ENCODE measurements at places on chromosomes 6 and 20.

GRCh38 chr20:2141600-2142575 lies 40.3 kb downstream of the STK35 start:
- DNase-seq = no peak

- DNase-seq = no peak
Observed at GRCh38 chr20:11564491-11564890, 353.2 kb upstream of the BTBD3 start.

DNA sequence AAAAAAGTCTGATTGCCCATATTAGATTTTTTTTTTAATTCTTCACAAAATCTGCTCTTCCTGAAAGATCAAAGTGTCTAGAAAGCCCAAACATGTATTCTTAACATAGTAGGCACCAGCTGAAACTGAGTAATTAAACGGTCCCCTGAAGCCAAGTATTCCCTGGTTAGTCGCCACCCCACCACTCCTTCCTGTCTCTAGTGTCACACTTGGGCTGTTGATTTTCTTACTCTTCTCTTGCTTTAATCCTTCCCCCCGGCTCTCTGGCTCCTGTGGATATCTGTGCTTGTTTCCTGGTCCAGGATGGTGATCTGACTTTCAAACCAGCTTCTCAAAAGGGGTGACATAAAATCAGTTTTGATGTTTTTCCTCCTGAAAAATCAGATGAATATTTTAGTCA lies 162.9 kb downstream of the QKI start:
- no peak for DNase-seq

- DNase-seq = no peak
Observed at GRCh38 chr6:111076024-111076695, 11.1 kb upstream of the SLC16A10 start.

GRCh38 chr20:59207742-59208357 lies 44.2 kb downstream of the ZNF831 start:
- no peak for DNase-seq

DNA sequence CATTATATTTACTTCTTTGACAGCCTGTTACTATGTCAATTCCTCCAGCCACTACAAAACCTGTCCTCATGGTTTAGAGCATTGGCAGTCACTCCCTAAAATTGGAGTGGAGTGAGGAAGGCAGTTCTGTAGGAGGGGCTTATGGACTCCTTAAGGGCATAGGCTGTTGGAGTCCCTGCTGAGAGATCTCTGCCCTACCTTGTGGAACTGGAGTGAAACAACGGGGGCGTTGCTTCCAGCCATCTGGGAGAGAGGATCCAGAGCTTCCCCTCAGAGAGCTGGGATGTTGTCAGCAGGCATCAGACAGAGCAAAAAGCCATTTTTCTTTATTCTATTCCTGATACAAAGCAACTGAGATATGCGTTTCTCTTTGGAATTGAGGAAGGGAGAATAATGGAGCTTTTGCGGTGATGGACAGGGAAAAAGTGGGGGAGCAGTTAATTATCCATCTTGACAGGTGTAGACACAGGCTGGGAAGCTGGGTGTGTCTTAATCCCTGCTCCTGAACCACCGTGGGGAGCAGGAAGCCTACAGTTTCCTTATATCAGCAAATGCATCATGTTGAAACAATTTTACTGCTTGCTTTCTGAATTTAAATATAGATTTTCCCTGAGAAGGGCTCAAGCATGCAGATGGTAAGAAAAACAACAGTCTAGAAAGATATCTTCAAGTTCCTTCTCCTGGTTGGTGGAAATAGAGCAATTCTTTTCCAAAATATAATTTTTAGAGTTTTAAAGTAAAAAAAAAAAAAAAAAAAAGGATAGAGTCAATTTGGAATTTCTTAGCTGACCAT lies 402.5 kb downstream of the PLCB1 start:
- no peak for DNase-seq

DNA sequence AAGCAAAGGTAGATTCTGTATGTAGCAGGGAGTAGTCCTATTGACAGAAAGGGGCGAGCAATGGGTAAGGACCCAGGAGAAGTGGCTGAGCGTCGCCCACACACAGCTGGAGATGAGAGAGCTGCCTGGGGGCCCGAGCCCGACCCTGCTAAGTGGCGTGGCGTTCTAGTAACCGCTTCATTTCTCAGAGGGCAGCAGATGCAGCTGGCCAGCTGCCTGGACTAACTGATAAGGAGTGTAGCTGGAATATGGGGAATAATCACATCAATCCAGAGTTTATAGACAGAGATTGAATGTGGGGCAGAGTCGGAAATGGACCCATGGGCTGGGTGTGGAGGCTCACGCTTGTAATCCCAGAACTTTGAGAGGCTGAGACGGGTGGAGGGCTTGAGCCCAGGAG lies 64.4 kb downstream of the EZR start:
- DNase-seq = peak; percentile 85

DNA sequence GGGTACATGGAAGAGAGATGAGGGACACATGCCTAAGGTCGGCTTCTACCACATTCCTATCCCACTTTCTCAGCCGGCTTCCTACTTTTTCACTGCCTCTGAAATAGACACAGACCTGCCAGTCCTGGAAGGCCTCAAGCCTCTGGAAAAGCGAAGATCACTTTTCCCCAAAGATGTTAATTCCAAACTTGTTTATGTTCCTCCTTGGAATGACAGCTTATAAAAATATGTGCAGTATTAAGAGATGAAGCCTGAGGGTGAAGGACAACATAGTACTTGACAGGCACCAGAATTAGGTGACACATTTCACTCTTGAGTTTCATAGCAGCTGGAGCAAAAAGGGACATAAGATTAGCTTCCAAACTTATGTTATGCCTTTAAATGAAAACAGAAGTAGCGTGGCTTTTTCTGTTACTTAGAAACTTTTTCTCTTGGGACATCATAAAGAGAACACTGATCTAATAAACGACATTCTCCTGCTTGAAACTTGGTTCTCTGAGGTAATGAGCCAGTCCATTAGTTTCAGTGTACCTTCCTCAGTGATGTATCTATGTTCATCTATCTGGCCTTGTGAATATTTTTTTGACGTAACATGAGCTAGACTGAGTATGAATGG lies 25.3 kb downstream of the FOXO3 start:
- DNase-seq = no peak

DNA sequence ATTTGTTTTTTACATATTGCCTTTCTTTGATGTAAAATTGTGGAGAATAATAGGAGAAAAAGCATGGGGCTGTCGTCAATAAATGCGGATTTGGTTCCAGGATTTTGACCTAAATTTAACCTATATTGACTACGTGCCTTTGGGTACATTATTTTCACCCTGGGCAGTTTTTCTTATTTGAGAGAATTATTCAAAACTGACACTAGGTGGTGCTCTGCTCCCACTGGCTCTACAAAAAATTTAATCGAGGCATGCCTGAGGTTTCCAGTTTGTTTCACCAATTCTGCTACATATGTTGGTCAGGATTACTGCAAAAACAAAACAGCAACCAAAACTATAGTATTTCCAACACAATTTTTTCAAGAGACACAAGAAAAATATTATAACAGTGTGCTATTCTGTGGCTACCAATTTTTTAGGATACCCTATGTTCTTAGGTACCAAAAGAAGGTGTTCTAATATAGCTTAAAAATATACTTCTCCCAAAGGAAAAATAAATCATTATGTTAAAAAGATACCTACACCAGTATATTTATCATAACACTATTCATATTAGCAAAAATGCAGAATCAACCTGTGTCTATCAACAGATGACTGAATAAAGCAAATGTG lies 48.6 kb upstream of the FABP7 start:
- peak; percentile 29 for DNase-seq

GRCh38 chr6:89963391-89963790 lies 69.1 kb downstream of the GJA10 start:
- no peak for DNase-seq

- DNase-seq = no peak
Observed at GRCh38 chr6:33984466-33985312, 161.2 kb downstream of the GRM4 start.

DNA sequence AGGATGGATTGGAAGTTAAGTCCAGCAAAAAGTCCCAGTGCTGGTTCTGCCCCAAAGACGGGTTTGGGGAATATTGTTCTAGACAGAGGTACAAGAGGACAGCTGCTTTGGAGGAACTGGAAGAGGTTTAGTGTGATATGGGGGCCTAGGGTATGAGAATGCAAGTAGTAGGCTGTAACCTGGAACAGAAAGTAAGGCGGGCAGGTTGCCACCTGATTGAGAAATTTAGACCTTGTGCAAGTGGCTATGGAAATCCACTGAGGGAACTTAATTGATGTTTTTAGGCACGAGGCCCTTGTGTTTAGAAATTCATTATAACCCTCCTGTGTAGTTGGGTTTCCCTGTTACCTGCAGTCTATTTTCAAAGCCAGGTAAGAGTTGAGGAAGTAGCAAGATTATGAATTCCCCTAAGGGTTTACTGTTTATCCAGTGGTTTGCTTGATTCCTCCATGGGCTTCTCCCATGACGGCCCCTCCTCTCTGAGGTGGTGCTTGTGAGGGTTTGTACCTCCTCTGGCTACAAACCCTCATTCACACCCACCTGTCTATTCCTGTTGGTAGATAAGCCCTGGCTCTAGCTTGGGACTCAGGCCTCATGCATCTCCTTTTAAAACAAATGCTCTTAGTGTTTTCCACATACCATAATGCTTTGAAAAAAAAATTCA lies 42.0 kb upstream of the BCAS1 start:
- no peak for DNase-seq

- DNase-seq = no peak
Observed at GRCh38 chr6:78243519-78243918, 590.7 kb downstream of the MEI4 start.

GRCh38 chr6:14642136-14642505 lies 524.5 kb downstream of the CD83 start:
- DNase-seq = no peak

- no peak for DNase-seq
Observed at GRCh38 chr20:45780159-45780558, 11.5 kb downstream of the WFDC3 start.

GRCh38 chr20:52410182-52410647 lies 218.6 kb upstream of the ZFP64 start:
- DNase-seq = no peak

DNA sequence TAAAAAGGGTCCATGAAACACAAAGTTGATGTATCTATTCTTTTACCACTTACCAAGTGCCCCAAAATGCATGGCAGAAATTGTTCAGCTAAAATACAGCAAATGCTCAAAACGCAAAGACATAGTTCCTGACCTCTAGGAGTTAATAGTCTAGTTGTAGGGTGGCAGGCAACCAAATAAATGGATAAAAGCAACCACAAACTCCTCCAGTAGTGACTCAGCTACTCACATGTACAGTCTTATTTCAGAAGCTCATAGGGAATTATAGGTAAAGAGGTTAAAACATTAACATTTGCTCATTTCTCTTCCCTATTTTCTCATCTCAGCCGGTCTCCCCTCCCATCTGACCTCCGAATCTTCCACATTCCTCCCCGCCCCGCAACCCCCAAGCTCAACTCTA lies 143.9 kb upstream of the INSM1 start:
- DNase-seq = no peak

DNA sequence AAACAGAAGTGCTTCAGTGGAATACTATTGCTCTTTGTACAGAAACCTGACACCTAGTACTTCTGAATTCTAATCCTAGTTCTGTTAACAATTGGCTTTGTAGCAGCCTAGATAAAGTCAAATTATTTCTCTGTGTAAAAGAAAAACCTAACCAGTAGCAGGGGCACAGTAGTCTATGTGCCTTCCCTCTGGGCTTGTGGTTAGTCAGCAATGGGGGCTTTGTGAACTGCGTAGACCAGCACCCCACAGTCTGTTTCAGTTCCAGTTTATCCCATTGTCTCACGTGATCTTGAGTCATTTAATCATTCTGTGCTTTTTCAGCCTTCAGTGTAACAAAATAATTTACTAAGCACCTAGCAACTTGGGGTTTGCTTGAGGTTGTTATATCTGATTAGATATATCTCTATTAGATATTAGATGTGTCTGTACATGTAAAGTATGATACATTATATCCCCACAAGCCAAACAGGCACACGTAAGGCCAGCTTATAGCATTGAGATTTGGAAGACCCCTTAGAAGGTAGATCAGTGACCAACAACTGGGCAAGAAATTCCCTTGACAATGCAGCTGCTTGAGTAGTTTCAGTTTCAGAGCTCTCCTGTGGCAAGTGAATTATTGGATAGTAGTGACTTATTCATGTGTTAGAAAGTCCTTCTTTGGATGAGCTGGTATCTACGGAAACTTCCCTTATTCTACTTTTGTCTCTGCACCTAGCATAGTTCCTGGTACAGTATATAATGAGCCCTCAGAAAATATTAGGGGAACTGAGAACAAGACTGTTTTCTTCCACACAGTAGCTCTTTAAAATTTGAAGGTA lies 27.9 kb upstream of the CCR6 start:
- no peak for DNase-seq

DNA sequence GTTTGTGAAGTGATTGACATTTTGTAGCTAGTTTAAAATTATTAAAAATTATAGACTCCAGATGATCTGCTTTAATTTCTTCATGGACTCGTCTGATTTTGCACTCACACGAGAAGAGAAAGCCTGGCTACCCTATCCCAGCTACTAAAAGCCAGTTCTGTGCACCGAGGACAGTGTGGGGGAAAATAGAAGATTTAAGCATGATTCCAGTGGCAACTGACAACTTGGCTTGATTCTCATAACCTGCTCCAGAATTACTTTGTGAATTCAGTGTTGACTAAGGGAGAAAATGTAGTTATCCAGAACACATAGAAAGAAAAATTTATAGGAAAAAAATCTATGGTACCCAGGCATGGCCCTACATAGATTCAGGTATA lies 88.7 kb downstream of the SNAP25 start:
- DNase-seq = no peak

- no peak for DNase-seq
Observed at GRCh38 chr6:87925373-87926060, 122.1 kb upstream of the SPACA1 start.

DNA sequence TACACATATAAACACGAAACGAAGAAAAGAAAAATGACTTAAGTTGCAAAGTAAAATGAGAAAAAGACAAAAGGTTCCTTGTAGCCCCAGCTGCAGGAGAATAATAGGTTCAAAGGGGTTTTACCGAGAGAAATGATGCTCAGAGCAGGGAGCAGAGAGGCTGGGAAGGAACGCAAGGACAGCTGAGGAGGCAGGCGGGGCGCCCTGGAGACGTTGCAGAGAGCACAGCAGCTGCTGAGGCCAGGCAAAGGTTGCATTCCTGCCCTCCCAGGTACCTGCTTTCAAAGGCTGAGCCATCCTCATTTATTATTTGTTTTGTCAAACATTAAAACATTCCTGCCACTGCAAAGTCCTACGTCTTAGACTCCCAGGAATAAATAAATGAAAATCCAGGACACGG lies 16.2 kb upstream of the VAPB start:
- DNase-seq = no peak

- no peak for DNase-seq
Observed at GRCh38 chr6:48194596-48195295, 83.7 kb upstream of the PTCHD4 start.

GRCh38 chr6:54074109-54074508 lies 37.1 kb upstream of the MLIP start:
- DNase-seq = no peak

GRCh38 chr20:63898882-63899558 lies 4.1 kb downstream of the DNAJC5 start:
- DNase-seq = no peak

All from NCI-H1092 treated with DMSO at 0.1 percent for 48 hours (cell line).